ENCODE measurements at places on chromosomes 3 and 15. TPM values are rescaled to one million over a fixed set of nuclear protein-coding genes. Genes with fewer than 3 reads are reported as not detected.

- no peak for DNase-seq
These were observed 139.6 kb upstream of the CGNL1 start for GRCh38 chr15:57236561-57237300.

DNA sequence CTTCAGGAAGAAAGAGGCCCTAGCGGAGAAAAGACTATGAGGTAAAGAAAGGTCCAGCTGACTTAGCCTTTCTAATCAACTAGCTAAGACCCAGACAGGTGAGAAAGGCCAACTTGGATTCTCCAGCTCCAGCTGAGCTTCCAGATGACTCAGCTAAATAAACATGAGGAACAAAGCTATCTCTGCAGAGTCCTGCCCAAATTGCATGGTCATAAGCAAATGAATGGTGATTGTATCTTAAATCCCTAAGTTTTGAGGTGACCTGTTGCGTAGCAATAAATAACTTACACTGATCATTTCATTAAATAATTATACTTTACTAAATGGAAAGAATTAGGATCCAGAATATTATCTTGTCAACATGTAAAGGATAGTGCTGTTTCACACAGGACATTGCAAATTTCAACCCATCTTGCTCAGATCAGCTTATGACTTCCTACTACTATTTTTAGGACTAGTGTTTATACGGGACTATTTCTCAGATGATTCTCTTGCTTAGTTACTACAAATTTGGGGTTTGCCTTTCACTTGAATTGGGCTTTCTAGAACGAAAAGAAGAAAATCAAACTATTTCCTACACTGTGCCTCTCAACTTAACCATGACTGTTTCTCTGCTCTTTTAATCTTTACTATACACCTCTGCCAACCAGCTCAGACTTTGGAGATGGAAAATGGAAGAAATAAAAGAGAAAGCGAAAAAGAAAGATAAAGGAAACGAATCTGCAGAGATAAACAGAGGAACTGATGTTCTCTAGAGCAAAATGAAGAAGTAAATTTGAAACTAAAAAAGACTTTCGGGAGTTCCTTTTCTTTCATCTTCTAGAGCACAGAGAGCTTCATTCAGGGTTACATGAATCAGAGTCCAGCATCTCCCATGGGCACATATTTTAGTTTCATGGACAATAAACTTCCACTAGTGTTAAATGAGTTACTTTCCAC, 6.6 kb upstream of the ADGRG7 start:
- no peak for DNase-seq

GRCh38 chr3:29083676-29084075, 197.2 kb upstream of the RBMS3 start:
- no peak for DNase-seq

GRCh38 chr3:105579439-105579838, 212.7 kb downstream of the ALCAM start:
- DNase-seq: no peak

GRCh38 chr3:52468336-52468735, 12.9 kb downstream of the NISCH start:
- no peak for DNase-seq

DNA sequence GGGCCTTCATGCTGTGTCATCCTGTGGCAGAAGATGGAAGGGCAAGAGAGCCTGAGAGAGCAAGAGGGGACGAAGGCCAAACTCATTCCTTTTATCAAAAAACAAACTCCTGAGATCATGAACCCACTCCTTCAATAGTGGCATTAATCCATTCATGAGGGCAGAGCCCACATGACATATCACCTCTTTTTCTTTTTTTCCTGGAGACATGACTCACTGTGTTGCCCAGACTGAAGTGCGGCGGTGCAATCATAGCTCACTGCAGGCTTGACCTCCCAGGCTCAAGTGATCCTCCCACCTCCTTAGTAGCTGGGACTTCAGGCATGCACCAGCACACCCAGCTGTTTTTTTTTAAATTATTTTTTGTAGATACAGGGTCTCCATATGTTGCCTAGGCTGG, 92.0 kb upstream of the RNU6-1 start:
- no peak for DNase-seq

GRCh38 chr3:100333970-100334487, 528 bp upstream of the NIT2 start:
- no peak for DNase-seq

GRCh38 chr15:41693757-41694156, 33.6 kb downstream of the MGA start:
- DNase-seq: no peak

GRCh38 chr15:101194546-101195125, 57.2 kb downstream of the CHSY1 start:
- no peak for DNase-seq

GRCh38 chr15:89662893-89663626, 7.8 kb upstream of the KIF7 start:
- peak; percentile 89 for DNase-seq

DNA sequence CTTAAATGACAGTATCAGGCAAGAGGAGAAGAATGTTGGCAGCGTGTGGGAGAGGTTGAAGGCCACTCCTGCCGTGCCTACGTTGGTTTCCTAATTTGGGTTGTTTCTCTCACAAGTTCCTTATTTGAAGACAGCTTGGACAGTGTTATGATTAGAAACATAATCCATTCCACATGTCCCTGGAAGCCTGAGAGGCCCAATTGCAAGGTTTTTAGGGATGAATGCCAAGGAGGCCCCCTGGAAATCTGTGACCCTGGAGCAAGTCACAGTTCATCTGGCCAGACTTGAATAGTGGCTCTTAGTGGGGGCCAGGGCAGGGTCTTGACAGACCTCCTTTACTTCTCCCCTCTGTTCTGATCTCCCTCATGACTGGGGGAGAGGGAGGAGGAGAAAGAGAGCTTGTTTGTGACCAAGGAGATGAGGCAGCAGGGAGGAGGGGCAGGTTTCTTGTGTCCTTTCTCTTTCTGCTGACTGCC, 584.4 kb upstream of the TBL1XR1 start:
- DNase-seq: no peak

GRCh38 chr3:130711565-130712324, 34.9 kb downstream of the PIK3R4 start:
- DNase-seq: no peak

GRCh38 chr15:72065801-72066200, 52.1 kb downstream of the MYO9A start:
- DNase-seq: no peak

DNA sequence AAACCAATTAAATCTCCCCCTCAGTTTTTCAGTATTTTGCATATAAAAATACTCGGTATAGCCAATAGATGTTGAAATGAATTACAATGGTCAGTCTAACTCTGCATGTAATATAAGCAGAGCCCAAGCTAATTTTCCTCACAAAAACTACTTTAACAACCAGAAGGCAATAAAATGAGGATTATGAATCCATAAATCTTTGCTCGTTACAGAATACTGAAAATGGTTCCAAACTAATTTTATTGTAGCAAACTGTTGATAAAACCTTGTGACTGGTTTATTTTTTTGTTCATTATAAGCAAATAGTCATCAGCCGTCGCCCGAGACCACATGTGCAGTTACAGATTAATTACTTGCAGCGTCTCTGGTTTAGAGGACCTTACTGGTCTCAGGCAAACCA, 183.2 kb downstream of the SSR3 start:
- DNase-seq: no peak

- no peak for DNase-seq
These were observed 441.7 kb downstream of the TBL1XR1 start for GRCh38 chr3:176755552-176755951.

DNA sequence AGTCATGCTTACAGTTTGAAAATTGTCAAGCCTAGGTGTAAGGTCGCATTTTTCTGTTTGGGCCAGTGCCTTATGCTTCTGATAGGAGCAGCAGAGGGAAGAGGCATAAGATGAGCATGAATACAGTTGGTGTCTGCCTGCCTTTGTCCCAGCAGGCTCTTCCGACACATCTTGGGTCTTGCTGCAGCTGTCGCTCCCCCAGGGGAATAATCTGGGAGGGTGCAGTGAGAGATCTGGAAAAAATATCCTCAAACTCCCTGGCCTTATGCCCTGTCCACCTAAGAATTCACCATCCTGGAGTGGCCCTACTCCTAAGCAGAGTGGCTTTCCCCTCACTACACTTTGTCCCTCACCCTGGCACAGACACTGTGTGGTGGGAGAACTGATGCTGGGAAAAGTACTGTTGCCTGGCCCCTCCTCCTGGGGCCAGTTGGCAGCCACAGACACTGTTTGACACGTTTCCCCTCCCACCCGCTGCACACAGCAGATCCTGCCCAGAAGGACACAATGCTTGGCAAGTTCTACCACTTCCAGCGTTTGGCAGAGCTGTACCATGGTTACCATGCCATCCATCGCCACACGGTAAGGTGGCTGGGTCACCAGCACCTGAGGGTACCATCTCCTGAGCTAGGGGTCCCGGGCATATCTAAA, 21.1 kb upstream of the RHO start:
- no peak for DNase-seq

- no peak for DNase-seq
These were observed 160.7 kb downstream of the FHIT start for GRCh38 chr3:61090389-61091169.

- DNase-seq: no peak
These were observed 23.8 kb downstream of the CSPG4 start for GRCh38 chr15:75688831-75689230.

Gene TMEM40
- not detected for total RNA-seq

Gene HMG20A
- total RNA-seq: 20.7 TPM

Gene FBXO22
- total RNA-seq: 18.3 TPM

Gene CPNE9
- total RNA-seq: not detected

Gene FRMD5
- total RNA-seq: 0.13 TPM

Gene ACTL6A
- total RNA-seq: 35.0 TPM
